ENCODE measurements at places on chromosomes 1 and 21.

DNA sequence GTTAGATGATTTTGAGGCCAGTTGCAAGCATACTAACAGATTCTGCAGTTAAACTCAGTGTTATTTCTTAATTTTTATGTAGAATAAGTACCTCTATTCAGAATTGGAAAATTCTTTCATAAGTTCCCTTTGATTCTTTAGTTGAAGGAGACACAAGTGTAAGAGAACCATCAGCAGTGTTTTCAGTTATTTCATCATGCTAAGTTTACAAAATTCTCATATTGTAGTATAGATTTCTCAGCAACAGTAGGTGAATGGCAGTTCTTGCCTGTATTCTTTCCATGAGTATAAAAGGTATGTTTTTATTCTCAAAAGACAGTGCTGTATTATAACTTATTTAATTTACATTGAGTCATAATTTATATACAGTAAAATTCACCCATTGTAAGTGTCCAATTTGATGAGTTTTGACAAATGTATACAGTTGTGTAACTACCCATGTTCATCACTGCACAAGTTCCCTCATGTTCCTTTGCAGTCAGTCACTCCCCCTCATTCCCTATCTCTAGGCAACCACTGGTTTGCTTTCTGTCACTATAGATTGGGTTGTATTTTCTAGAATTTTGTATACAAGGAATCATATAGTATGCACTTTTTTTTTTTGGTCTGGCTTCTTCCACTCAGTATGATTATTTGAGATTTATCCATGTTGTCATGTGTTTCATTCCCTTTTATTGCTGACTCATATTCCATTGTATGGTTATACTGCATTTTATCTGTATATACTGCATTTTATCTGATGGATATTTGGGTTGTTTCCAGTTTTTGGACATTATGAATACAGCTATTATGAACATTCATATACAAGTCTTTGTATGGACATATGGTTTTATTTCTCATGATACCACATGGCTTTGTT, 3.9 kb downstream of the RPS6KC1 start:
- DNase-seq, result no peak

DNA sequence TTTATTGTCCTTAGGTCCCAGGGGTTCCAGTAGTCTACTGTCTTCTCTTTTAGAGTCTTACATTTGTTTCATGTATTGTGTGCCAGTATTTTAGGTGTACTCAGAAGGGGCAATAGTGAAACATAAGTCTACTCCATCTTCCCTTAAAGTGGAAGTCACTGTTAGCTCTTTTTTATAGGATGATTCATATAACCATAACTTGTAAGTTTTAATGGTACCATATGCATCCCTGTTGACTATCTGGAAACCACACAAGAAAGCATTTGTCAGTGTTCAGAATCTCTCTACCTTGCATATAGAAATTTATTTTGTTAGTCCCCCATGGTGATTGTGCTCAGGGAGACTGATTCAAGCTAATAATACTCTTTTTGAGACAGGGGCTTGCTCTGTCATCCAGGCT, 149.9 kb downstream of the HS2ST1 start:
- DNase-seq, result no peak

GRCh38 chr1:77065693-77066342, 153.4 kb downstream of the PIGK start:
- no peak for DNase-seq

DNA sequence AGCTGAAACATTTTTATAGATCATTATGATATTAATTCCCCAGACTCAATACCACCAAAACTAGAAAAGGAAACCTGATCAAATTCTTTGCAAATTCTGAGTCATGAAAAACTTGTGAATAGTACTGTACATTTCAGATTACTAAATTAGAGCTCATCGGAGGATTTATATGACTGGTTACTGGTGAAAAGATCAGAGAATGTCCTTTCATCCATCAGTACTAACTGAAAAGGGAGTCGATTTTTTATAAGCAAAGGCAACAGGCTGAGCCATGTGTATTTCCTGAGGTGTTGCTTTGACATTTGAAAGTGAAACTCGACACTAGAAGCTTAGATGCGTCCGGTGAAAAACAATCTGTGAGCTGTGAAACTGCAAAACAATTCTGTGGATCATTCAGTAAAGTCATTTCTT, 155.7 kb downstream of the TNFSF18 start:
- no peak for DNase-seq

DNA sequence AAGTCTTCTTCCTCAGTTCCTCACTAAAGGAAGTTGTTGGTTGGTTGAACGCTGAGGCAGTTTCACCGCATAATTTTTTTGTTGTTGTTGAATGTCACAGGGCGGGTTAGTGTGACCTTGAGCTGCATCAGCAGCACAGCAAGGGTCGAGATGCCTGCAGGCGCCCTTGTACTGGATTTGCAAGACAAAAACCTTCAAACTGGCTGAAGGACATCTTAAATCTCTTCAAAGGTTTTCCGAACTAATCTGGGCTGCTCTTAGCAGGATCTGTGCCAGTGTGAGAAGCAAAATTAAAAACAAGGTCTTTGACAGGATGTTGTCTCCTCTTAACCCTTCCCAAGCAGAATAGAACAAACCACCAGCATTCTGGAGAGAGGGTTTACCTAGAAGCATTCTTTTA, 59.4 kb downstream of the NRIP1 start:
- DNase-seq, result no peak
